ENCODE measurements at places on chromosomes 2 and 18. TPM values are rescaled to one million over a fixed set of nuclear protein-coding genes. Genes with fewer than 3 reads are reported as not detected.

Gene SLC4A3
- 0.21 TPM for total RNA-seq

Gene POTEC
- not detected for total RNA-seq

- no peak for DNase-seq
These were observed 5.5 kb downstream of the TMEM37 start for GRCh38 chr2:119436993-119437772.

DNA sequence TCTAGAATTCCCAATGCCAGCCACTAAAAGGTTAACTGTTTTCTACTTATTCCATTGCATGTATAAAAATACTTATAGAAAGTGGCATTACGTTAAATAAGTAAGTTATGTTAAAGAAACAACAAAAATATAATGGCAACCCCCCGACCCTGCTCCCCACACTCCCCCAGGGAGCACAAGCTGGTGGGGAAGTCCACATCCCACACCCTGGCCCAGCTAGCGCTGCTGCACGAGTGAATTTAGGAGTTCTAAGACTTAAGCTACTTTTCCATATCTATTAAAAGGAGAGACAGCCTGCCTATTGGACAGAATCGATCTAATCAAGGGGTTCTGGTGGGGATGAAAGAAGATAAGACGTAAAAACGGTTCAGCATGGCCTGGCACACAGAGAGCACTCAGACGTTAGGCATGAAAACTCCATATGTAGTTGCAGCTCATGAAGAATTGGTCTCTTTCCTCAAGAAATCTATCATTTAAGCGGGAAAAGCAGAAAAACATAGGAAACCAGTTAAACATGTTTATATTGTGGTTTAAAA lies 16.6 kb downstream of the HJURP start:
- no peak for DNase-seq

- peak; percentile 3 for DNase-seq
These were observed 2112.6 kb upstream of the PIK3C3 start for GRCh38 chr18:39842366-39842914.

DNA sequence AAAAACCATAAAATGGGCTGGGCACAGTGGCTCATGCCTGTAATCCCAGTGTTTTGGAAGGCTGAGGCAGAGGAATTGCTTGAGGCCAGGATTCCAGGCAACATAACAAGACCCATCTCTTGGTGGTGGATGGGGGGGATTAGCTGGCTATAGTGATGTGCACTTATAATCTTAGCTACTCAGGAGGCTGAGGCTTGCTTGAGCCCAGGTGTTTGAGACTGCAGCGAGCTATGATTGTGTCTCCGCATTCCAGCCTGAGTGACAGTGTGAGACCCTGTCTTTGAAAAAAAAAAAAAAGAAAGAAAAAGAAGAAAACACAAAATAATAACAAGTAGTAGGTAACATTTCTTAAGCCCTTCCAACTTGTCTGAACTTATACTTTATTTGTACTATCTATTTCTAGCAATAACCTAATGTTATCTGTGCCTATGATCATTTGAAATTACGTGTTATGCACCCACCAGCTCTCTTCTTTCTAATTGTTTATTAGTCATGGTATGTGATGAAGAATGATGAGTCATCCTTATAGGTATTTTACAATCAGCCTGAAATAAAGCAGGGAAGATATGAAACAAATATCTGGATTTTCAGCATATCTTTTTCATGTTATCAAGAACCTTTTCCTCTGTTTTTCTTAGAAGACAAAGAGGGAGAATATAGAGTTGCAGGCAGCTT lies 129.3 kb upstream of the UNC80 start:
- DNase-seq, result peak; percentile 42

Measured in endothelial cell of umbilical vein (primary cell).